Urothelium cell line (cell line): ENCODE measurements at places on chromosomes 5 and 9.

GRCh38 chr9:123571240-123571639 is 215.2 kb downstream of the CRB2 start:
- DNase-seq, result no peak

- DNase-seq, result no peak
Observed at GRCh38 chr9:126522612-126523356, 90.9 kb upstream of the LMX1B start.

DNA sequence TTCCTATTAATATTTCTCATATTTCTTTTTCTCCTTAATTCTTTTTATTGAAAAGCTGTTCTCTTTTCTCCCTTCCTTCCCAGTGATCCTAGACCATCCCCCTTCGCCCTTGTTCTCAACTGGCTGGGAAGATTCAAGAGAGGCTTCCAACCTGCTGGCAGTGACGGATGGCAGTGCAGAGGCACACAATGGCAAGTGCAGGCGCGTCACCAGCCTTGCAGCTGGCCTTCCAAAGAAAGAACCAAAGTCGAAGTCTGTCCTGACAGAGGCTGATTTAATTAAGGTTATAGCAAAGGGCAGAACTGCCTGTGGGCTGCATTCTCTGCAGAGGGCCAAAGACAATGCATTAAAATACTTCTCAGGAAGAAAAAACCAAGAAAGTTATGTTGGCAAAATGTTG is 7.4 kb downstream of the CEMIP2 start:
- no peak for DNase-seq

- no peak for DNase-seq
Observed at GRCh38 chr9:94664801-94665200, 25.5 kb upstream of the FBP1 start.

DNA sequence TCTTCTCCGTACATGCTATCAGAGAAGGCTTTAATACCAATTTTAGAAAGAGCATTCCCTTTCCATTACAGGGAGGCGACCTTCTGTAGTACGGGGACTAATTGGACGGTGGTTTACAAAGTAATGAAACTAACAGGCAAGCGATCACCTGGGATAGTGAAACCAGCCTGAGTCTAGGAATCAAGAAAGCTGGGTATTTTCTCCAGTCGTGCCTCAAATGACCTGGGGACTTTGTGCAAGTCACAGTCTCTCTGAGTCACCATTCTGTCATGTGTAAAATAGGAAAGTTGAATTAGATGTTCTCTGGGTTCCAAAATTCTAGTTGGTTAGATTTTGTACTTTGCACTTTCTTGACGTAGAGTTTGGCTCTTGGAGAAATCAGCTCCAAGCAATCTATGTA is 22.7 kb upstream of the SSBP2 start:
- no peak for DNase-seq

GRCh38 chr9:120397453-120397852 is 182.5 kb downstream of the CDK5RAP2 start:
- no peak for DNase-seq

DNA sequence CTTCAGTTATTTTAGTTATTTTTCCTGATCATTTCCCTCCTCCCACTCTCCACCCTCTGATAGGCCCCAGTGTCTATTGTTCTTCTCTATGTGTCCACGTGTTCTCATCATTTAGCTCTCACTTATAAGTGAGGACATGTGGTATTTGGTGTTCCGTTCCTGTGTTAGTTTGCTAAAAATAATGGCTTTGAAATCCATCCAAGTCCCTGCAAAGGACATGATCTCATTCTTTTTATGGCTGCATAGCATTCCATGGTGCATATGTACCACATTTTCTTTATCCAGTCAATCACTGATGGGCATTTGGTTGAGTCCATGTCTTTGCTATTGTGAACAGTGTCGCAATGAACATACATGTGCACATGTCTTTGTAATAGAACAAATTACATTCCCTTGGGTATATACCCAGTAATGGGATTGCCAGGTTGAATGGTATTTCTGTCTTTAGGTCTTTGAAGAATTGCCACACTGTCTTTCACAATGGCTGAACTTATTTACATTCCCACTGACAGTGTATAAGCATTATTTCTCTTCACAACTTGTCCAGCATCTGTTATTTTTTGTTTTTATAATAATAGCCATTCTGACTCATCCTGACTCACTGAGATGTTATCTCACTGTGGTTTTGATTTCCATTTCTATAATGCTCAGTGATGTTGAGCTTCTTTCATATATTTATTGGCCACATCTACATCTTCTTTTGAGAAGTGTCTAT is 17.2 kb upstream of the DIRAS2 start:
- no peak for DNase-seq

DNA sequence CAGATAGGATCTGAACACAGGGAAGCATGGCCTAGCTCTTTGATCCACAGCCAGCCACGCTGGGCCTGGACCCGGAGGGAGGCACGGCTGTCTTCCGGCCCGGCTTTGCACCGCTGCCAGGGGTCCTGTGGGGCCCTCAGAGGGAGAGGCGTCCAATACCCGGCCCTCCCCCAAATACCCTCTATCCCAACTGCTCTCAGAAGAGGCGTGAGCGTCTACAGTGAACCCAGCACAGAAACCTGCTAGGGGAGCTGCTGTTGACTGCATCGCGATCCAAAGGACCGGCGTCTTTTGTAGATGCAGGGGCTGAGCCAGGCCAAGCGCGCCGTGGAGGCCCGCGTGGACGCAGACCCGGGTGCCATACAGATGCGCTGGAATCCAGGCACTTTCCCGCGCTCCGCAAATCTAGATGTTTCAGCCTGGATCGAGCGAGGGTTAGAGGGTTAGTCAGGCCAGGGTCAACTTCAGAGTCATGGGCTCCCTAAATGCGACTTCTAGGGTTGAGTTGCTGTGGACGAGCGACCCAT is 1.1 kb upstream of the TCF7 start:
- no peak for DNase-seq

- DNase-seq, result peak; percentile 53
Observed at GRCh38 chr5:127892467-127893207, 189.4 kb downstream of the CCDC192 start.

GRCh38 chr5:142826741-142827492 is 56.7 kb downstream of the ARHGAP26 start:
- peak; percentile 75 for DNase-seq

GRCh38 chr9:130193531-130194377 is 21.6 kb downstream of the NCS1 start:
- no peak for DNase-seq

DNA sequence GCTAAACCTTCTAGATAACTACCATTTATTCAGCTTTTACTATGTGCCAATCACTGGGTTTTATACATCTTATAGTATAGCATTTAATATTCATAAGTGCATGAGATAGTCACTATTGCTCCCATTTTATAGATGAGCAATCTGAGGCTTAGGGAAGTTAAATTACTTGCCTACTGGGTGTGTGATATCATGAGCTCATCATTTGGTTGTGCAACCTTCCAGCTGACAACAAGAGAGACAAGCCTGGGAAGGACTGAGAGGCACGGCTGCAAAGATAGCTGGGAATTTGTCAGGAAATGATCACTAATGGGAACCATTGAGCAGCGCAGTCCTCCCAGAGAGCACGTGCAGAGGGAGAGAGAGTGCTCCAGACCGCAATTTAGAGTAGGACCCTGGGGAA is 481.6 kb upstream of the KIF2A start:
- no peak for DNase-seq
